ENCODE measurements at places on chromosomes 1 and 21.

- no peak for DNase-seq
Observed at GRCh38 chr1:235399661-235400060, 32.4 kb downstream of the TBCE start.

- DNase-seq = no peak
Observed at GRCh38 chr1:158534496-158534895, 19.7 kb downstream of the OR6Y1 start.

- DNase-seq = no peak
Observed at GRCh38 chr1:28160782-28161266, 15.7 kb downstream of the PTAFR start.

DNA sequence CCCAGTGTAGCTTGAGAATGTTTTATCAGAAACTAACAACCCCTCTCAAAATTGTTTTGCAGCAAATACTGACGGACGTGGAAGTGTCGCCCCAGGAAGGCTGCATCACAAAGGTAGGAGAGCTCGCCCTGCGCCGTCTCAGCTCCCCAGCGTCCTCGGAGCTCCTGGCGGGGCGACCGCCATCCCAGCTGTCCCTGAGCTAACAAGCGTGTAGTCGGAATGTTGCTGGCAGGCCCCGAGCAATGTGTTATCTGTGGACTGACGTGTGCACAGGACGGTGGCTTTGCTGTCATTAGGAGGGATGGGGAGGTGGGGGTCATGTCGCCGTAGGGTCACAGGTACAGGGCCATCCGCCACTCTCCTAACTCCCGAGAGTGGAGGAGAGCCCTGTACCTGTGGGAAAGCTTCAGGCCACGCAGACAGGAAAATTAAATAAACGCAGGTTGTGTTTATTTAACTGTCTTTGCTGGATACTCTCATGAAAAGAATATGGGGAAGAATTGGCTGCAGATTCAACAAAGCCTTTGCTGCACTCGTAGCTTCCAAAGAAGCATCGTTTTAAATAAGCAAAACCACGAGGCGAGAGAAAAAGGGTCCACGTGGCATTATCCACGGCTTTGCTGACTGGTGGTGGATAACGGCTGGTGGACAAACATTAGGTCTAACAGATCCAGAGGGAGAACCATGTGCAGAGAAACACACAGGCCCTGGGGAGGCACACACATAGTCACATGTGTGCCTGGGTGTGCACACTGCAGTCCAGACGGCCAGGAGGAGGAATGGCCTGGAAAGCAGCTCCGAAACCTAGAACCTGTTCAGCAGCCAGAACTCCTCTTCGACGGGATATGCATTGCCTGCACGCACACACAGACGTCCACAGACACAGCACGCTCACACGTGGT lies 175.3 kb downstream of the PRDM16 start:
- DNase-seq = no peak

DNA sequence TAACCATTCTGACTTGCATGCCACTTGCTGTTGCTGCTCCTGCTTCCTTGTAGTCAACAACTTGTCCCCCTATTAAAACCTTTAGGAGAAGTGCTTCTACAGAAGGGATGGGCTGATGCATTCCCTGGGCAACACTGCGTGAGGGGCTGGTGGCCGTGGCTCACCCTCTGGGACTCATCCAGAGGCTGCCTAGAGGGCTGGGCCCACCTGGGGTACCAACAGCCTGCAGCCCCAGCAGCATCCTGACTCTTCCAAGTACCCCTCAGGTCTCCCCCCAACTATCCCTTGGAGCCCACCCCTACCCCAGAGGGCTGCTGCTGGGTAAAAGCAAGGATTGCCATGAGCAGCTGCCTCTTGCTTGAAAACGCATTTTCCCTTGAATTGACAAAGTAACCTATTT lies 34.7 kb upstream of the LHX4 start:
- no peak for DNase-seq

DNA sequence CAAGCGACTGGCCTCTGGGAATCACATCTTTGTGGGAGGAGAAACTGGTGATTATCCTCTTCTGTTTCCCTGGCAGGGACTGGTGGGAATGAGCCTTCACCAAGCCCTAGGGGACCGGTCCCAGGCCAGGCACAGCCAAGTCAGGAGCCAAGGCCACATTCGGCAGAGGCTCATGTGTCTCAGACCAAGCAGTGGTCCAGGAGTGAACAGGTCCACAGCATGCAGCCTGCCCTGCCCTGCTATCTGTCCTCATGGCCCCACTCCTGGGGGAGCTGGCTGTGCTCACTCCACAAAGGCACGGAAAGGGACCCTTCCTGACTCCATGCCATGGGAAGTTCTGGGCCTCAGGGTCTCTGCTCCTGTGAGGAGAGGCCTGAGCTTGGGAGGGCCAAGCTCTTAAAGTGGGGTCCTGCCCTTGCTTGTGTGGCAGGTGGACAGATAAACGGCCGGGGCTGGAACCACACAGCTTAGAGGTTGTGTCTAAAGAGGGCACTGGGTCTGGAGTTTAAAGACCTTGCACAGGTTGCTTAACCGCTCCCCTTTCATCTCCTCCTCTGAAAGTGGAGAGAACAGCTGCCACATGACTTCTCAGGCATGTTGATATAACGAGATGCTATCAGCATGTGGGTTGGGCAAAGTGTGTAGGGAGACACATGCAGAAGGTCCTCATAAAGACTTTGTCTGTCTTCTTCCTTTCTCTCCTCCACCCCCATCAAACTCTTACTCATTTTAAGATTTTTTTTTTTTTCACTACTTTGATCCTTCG lies 57.5 kb downstream of the CASQ2 start:
- DNase-seq = no peak
